ENCODE measurements at places on chromosomes 2 and 18. TPM values are rescaled to one million over a fixed set of nuclear protein-coding genes. Genes with fewer than 3 reads are reported as not detected.

The FEV gene
- not detected for polyA plus RNA-seq

The EPAS1 gene
- 163 TPM for polyA plus RNA-seq

DNA sequence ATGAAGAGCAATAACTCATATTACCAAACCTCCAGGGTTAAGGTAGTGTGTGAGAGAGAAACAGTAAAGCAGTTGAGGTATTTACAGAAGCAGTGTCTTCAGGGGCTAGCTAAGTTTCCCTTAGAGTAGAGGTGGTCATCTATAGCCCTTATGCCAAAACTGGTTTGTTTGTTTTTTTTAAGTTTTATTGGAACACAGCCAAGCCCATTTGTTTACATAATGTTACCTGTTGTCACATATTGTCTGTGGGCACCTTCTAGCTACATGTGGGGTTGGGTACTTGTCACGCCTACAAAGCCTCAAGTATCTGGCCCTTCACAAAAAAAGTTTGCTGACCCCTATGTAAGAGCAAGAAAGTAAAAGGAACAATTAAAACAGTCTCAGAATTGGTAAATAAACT, 39.4 kb downstream of the ACTR2 start:
- no peak for DNase-seq

DNA sequence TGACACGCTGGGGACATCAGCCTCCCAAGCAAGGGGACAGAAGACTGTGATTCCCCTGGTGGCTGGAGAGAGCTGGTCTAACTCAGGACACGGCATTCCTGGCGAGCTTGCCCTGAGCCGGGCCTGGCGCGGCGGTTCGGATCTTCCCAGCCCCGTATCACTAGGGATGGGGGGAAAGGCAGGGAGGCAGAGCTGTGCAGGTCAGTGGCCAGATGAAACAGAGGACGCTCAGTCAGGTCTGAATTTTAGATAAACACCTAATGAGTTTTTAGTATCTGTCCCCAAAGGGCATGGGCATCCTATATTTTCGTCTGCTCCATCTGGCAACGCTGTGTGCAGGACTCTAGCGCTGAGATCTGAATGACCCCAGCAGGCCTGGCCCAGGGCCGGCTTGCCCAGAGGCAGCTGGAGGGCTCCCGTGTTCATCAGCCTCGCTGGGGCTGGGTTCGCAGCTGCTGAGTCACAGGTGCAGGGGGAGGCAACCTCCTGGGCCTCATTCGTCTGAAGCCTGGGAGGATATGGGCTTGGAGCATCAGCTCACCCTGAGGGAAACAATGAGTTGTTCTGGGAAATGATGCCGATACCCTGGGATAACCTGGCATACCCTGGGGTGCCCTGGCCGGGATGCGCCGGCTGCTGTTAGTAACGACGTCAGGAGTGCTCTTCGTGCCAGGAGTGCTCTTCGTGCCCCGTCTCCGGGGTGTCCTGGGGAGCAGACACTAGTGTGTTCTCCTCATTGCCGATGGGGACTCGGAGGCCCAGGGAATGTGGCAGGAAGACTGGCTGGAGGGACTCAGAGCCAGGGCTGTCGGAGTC, 48.1 kb upstream of the HPCAL1 start:
- DNase-seq, result no peak

DNA sequence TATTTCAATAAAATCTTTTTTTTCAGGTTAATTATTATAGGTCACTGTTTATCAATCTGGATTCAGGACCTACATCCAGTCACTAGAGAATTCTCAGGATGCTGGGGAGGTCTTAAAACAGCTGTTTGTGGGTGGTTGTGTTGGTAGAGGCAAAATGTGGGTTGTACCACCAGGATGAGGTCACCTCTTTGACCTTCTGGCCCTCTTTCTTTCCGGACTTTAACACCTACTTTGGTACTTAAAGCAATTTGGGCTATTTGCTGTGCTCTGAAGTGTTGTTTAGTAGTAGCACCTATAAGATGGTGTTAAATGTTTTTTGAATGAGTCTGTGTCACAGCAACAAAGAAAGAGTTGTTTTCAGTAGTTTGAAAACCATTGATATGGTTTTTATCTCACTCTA, 14.6 kb downstream of the EML4 start:
- no peak for DNase-seq
